ENCODE measurements at places on chromosomes 2 and 18.

DNA sequence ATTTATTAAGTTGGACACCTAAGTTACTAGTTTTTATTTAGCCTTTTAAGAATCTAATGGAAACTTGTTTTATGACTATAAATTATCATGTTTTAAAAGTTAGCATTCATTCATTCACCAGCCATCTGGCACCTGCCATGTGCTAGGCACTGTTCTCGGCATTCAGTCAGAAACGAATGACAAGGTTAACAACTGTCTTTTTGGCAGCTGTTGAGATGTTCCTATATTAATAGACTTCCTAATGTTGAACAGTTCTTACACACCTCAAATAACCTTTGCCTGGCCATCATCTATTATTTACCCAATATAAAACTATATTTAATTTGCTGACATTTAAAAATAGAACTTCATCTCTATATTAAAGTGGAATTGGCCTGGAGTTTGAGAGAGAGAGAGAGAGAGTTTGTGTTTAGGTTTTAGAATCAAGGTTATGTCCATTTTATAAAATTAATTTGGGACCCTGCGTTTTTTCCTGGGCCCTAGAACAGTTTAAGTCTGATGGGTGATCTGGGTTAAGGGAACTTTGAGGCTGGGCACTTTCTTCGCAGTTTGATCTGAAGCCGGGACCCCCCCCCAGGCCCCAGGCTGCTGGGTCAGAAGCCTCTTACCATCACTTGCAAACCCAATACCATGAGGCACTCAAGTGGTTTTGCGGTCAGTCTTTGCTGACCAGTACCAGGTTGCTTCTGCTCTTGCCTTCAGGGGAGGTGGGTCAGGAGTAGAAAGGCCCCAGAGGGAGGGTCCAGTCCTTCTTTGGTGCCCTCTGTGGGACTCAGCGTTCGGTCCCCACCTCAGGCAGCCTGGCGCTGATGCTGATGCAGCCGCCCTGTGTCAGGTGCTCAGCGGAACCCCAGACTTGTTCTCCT, 48.3 kb upstream of the ASB1 start:
- no peak for DNase-seq

GRCh38 chr2:169363560-169364150, 1.3 kb upstream of the LRP2 start:
- peak; percentile 18 for DNase-seq

DNA sequence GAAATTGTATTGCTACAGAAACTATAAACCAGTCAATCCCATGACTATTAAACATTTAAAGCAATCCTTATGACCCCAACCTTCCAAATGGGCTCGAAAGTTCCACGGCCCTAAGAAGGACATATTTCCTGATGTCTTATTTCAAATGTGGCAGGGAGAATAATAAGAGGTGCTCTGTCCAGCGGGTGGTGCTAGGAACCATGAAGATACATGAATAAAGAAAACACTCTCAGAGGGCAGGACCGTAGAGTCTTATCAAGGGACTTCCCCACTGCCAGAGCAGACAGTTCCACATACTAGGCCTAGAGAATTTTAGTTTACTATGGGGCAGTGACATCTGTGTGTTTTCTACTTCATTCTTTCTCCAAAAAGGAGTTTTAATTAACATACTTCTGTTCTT, 187.1 kb upstream of the PIK3C3 start:
- DNase-seq = no peak

GRCh38 chr2:105845976-105846375, 101.3 kb downstream of the NCK2 start:
- DNase-seq = no peak

DNA sequence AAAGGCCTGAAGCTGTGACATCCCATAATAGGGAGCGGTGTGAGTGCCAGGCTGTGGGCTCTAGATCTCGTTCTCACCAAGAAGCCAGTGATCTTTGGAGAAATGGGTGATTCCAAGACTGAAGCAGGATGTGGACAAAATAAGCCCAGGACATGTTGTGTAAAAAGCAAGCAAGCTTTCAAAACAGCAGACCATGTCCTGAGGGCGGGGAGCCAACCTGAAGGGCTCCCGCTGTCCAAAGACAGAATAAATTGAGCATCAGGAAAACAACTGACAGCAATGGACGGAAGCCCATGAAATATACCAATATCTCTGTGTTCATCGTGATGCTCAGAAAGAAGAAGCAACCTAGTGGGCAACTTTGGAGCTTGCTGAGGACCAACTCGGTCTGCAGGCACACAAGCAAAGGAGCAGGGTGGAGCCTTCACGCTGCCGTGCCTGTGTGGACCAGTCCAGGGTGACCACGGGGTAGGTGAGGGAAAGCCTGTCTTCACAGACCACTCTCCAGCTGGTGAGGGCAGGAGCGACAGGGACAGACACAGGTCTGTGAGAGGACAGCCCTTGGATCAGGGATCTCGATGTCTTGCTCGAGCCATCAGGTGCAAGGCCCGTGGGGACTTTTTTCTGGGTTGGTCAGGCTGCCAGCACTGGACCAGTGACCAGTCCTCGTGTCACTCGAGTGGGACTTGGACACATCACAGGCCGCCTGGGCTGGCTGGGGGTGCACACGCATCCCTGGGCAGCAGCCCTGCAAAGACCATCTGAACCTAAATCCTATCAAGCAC, 21.5 kb downstream of the MTERF4 start:
- no peak for DNase-seq

GRCh38 chr18:47831351-47831750, 99.1 kb downstream of the SMAD2 start:
- DNase-seq = no peak

- DNase-seq = no peak
Observed at GRCh38 chr2:62292190-62292589, 96.3 kb downstream of the B3GNT2 start.

DNA sequence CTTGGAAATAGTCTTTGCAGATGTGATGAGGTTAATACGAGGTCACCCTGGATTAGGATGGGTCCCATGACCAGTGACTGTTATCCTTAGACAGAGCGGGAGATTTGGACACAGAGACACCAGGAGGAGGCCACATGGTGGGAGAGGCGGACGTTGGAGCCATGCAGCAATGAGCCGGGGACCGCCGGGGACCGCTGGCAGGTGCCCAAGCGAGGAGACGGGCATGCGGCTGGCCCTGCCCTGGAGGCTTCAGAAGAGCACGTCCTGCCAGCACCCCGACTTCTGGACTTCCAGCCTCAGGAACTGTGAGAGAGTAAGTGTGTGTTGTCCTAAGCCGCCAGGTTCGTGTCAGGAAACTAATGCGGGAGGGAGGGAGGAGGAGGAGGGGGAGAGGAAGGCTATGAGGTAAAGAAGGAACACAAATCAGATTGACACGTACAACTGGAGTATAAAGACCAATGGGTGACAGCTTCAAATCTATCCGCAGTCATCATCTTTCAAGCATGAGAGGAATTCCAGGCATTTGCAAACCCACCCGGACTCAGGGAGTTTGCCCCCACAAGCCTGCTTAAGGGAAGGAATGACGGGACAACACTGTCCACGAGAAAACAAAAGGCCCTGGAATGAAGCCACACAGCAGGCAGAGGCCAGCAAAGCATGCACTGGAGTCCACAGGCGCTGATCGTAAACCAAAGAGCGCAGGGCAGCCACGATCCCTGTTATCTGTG, 11.6 kb upstream of the BOK start:
- DNase-seq = no peak

GRCh38 chr18:25164211-25164847, 187.6 kb downstream of the ZNF521 start:
- no peak for DNase-seq

DNA sequence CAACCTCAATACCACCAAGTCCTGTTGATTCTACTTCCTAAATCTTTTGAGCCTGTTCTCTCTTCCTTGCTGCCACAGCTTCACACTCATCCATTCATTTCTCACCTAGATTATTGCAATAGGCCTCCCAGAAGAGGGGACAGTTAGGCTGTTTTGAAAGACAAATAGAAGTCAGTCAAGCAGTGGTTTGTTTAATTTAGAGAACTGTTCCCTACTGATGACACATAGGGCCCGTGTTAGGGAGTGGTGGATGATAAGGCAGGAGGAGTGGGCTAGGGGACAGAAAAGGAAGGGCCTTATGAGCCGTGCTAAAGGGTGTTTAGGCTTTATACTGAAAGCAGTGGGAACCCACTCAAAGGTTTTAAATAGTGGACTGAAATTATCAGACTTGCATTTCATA, 59.6 kb upstream of the ZFP36L2 start:
- no peak for DNase-seq

DNA sequence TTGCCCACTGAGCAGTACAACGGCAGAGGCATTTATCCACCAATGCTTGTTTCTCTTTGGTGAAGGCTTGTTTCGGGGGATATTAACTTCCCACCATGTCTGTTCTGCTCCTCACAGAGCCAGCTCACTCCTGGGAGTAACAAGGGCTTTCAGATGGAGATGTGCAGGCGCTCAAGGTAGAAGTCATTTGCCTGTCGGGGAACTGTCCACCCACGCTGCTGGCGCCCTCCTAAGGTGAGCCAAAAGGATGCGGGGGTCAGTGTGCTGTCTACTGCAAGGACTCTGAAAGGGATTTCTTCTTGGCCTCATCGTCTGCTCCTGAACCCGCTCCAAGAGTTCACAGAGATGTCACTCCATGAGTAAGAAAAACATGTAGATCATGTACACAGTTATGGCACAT, 57.0 kb upstream of the CYRIA start:
- no peak for DNase-seq

- DNase-seq = no peak
Observed at GRCh38 chr2:226660526-226660925, 139.1 kb downstream of the IRS1 start.

GRCh38 chr2:62964671-62965070, 86.0 kb upstream of the OTX1 start:
- no peak for DNase-seq

- no peak for DNase-seq
Observed at GRCh38 chr2:62149708-62150107, 46.2 kb upstream of the B3GNT2 start.

DNA sequence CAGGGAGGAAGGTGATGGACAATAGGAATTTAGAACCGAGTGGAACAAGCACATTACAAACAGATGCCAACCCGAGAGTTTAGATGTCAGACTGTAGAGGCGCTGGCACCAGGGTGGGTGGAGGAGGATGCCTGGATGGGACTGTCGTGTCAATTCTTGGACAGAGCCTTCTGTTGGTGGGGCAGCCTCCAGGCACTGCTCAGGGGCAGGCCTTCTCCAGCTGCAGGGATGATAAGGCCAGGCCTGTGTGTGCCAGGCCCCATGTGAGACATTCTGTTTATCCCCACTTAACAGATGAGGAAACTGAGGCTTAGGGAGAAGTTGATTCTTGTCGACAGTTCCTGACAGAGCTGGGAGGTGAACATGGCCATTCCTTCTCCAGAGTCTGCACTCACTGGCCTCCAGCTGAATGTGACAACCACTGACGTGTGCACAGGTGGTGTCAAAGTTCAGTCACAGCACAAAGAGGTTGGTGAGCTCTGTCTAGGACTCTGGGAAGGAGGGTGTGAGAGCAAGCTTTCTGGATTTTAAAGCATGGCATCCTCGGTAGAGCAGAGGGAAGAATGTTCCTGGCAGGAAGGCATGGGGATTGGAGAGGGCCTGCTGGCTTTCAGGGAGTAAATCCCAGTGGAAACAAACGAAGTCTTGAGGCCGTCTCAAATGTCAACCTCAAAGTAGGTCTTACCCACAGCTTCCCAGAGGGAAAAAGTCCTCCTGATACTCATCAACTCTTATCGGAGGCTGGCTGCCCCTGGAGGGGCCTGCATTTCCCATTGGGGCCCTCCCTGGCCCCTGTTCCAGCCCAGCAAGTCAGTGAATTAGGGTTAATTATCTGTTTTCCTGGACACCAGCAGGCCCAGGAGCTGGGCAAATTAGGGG, 52.4 kb downstream of the GLI2 start:
- no peak for DNase-seq

DNA sequence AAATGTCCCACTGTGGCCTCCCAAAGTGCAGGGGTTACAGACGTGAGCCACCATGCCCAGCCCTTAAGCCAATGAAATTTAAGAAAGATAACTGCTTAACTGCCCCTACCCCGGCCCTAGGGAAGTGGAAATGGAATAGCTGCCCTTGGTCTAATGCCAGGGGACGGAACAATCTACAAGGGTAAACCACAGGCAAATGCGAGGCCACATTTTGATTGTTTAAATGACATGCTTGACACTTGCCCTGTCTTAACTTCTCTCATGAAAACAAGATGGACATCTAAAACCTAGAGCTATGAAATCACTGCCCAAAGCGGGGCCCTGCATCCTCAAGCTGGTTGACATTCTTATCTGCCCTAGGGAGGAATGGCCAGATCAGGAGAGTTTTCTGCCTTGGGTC, 5.5 kb upstream of the ITSN2 start:
- DNase-seq = no peak

- no peak for DNase-seq
Observed at GRCh38 chr2:140567734-140568133, 1563.1 kb downstream of the LRP1B start.

DNA sequence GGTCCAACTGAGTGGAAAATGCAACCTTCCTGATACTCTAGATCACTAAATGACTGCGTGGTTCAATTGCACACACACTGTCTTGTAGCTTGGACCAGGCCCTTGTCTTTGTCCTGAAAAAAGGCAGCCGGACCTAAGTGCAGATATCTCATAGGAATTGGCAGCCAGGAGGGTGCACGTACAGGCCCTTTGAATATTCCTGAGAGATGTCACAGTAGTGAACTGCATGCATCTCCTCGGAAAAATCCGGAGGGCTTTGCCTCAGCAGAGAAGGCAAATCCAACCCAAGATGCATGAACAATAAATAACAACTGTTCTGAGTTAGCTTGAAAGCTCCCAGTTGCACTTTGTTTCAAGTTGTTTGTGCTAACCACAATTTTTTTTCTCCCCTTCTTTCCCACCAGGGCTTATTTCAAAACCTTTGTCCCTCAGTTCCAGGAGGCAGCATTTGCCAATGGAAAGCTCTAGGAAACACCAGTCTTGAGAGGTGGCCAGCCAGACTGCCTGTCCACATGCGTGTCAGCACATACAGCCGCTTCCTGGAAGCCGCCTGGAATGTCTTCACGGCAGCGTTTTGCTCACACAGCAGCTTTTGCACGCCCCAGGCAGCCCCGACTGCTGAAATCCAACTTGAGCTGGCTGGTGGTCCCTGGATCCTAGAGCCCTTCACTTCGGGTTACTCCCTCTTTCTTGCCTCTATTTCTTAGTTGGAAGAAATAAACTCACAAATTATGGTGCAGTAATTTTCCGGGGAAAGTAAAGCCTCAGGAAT, 54.4 kb upstream of the FOSL2 start:
- DNase-seq = no peak

- DNase-seq = no peak
Observed at GRCh38 chr18:13247506-13247905, 28.9 kb downstream of the LDLRAD4 start.
